CD4-positive, alpha-beta T cell treated with Interleukin-2 at 100 ng/mL for 4 hours (primary cell): ENCODE measurements at places on chromosomes 5 and 9.

GRCh38 chr9:88018101-88018500 lies 43.8 kb upstream of the CDK20 start:
- DNase-seq: no peak

GRCh38 chr9:109767814-109768213 lies 12.2 kb upstream of the PALM2AKAP2 start:
- DNase-seq: no peak

DNA sequence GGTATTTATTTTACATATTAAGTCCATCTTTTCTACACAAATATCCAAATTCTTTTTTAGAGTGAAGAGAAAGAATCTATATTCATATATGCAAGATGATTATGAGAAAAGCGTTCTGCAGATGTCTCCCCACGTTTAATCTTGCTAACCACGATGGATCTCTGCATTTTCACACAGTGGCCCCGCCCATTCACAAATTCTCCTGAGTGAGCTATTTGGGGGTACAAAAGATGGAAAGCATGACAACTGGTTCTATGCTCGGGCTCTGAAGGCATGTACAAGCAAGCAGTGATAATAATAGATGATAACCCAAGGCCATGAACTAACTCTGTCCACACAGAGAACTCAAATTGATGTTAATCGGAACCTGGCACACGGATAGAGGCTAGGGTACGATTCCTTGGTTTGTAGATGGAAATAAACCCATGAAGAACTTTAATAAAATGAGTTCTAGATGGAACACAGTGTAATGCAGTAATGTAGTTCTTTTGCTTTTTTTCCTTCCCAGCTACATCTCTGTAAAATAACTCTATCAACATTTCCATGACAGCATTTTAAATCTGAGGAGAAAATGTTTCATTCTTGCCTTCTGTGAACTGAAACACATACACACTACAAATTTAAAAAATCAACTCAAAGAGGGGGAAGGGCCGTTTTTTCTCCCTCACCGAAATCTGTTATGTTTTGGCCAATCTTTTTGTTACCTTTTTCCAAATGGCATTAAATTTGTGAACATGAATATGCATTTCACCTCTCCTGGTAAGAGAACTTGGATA lies 851.7 kb upstream of the DMAC1 start:
- no peak for DNase-seq

GRCh38 chr9:132042324-132042723 lies 37.3 kb downstream of the MED27 start:
- no peak for DNase-seq

- no peak for DNase-seq
These were observed 1799.9 kb upstream of the ACO1 start for GRCh38 chr9:30584559-30584958.

GRCh38 chr9:20041697-20042081 lies 252.9 kb upstream of the SLC24A2 start:
- DNase-seq: peak; percentile 11

DNA sequence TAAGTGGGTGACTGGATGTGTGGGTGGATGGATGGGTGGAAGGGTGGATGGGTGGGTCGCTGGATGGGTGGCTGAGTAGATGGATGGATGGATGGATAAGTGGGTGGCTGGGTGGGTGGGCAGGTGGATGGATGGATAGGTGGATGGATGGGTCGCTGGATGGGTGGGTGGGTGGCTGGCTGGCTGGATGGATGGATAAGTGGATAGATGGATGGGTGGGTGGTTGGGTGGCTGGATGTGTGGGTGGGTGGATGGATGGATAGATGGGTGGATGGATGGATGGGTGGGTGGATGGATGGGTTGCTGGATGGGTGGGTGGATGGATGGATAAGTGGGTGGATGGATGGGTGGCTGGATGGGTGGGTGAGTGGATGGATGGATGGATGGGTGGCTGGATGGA lies 27.3 kb upstream of the CEP72 start:
- no peak for DNase-seq

DNA sequence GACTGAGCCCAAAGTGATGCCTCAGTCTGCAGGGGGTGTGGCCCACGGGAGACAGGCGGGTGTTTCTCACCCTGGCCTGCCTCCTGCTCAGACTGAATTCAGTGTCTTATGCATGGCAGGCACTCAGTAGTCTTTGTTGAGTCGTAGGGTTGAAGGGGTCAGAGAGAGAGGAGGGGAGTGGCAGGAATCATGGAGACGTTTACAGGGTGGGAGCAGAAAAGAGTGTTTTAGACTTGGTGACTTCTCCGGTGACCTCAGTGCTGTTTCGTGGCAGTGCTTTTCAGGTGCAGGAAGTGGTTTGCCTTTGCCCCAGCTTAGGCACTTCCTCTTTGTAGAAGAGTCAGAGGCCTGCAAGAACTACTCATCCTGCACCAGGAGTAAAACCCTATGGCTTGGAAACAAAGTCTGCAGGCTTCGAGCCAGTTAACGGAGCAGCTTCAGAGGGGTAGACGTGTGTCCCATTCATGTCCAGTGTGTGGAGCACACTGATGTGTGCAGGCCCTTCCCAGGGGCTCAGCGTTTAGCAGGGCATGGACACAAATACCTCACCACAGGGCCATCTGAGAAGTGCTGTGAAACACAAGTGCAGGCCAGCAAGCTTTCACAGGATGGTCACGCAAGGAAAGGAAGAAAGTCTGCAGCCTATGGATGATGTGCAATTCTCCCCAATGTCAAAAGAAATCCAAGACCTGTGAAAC lies 24.5 kb upstream of the SEMA4D start:
- peak; percentile 88 for DNase-seq

DNA sequence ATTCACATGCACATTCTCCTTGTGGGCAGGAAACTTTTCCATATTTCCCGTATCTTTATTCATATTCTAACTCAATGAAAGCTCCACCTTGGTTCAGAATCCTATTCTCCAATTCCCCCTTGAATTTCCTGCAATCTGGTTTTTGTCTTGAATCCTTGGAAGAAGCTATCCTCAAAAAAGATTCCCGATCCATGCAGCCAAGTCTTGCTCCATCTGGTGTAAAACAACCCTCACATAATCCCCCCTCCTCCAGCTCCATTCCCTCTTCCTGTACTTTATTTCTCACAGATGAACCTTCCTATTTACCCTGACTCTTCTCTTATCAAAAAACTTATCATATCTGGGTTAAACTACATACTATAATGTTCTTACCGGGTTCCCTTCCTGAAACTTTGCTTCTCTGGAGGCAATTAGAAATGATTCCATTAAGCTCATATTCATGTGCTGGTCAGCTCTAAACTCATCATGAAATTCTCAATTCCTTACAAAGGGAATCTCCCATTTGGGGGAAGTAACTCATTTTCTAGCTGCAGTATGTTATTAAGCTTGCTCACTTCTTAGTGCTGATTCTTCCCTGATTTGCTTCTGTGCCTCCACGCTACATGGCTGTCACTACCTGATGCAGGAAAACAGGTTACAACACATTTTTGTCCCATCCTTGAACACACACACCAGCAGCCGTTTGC lies 81.7 kb downstream of the GNAQ start:
- DNase-seq: no peak

DNA sequence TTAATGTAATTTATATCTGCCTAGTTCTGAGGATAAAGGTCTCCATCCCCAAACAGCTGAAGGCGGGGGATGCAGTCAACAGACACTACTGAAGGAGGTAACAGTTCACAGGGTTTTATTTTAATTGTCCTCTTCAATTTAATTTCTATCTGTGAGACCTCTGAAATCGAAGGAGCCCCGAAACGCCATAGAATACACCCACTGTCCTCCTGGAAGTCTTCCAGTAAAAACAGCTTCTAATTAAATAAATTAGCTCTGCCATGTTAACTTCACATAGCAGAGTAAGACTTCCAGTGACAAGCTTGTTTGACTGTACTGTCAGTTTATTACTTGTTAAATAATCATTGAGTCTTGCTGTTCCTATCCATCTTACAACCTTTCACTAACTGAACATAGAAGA lies 193.5 kb downstream of the SEC61B start:
- no peak for DNase-seq

- peak; percentile 23 for DNase-seq
These were observed at the start of gene RUSC2 for GRCh38 chr9:35489313-35490154. Gene RUSC2, plus strand, starts transcription at chr9:35490111. Its CDS starts 56,411 bp downstream, at chr9:35546522.

DNA sequence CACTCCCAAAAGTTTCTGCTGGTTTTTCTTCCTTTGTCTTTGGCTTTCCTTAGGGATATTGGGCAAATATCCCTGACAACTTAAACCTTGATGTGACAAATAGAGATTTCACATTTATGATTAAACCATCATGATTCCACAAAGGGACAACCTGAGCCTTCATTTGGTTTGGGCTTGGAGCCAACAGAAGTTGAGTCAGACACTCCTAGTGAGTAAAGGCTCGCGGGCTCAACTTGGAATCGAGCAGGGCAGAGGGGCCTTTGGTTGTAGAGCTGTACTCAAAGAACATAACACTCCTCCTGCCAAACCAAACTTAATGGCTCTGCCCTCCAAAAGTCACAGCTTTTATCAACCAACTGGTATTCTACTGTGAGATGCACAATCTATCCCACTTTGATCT lies 290.2 kb upstream of the MAP3K1 start:
- peak; percentile 42 for DNase-seq

DNA sequence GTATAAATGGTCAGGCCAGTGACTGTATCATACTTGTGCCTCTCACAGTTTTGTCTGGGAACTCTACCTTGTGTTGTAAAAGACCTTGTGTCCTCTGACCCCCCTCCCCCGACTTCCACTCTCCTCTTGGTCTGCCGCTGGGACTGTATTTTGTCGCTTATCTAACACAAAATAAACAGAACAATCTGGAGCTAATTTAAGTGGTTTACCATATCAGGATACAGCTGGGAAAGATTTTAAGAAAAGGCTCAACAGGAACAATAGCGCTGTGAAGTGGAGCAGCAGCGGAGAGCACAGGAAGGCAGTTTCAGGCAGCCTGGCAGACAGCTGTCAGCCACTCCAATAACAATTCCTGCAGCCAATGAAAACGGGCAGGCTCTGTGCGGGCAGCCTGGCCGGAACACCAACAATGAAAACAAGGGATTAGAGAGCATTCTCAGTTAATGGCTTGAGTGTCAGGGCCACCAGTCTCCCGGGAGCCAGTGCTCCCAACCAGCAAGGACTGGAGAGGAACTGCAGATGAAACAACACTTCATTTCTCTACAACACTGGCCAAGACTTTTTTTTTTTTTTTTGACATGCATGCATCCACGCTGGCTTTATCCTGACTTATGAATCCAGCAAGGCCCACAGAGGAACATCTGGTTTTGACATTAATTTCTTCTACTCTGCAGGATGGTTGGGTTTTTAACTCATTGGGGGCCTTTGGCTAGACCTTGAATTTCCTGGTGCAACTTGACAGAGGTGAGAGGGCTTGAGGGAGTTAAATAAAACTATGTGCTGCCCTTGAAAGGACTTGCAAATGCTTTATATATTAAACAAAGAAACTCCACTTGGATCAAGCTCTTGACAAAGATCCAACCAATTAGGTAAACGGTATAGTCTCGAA lies 76.7 kb downstream of the ARSB start:
- no peak for DNase-seq

DNA sequence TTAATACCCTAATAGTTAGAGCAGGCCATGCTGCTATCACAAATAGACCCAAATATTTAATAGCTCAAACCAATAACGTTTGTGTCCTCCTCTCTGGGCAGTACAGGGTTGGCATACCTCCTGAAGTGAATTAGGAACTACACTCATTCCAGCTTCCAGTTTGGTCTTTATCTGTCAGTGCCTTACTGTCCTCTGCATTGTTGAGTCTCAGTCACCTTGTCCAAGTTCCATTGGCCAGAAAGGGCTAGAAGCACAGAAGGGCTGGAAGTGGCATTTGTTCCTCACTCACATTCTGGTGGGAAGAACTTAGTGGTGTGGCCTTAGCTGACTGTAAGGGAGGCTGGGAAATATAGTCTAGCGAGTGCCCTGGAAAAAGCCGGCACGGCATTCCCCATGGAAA lies 11.2 kb downstream of the FXN start:
- no peak for DNase-seq

DNA sequence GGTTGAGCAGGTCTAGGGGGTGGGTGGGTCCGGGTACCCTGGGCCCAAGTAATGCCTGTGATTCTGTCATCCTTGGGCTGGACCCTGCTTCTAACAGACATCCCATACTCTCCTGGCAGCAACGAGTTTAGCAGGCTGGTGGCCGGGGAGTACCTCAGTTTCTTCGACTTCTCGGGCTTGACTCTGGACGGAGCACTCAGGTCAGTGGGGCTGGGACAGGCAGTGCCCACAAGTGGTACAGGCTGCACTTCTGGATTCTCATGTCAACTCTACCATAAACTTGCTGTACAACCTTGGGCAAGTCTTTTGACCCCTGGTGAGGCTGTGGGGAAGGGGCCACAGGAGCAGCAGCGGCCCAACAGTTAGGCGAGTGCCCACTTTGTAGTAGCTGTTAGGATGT lies 21.8 kb downstream of the PSD2 start:
- DNase-seq: no peak

- DNase-seq: no peak
These were observed 39.3 kb upstream of the CDH12 start for GRCh38 chr5:22892441-22892840.
